ENCODE measurements at places on chromosomes 13 and 19.

DNA sequence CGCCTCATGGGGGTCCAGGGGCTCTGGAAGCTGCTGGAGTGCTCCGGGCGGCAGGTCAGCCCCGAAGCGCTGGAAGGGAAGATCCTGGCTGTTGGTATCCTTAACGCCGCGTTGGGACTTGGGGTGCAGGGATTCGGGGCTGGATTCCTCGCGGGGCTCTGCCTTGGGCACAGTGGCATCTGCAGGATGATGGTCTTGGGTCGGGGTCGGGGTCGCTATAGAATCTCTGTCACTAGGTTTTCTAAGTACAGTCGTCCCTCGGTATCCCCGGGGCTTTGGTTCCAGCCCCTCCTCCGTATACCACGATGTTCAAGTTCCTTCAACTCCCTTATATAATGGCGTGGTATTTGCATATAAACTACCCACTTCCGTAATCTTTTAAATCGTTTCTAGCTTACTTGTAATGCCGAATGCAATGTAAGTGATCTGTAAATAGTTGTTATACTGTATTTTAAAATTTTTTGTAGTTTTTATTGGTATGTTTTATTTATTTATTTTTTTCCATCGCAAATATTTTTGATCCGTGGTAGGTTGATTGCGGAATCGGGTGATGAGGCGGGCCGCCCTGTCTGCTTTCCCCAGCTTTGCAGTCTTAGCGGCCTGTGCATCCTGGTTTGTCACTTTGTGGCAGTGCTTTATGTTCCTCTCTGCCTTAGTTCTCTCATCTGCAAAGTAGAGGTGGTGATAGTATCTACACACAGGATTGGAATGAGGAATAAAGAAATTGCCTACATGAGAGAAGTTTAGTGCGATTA lies 606 bp downstream of the ERCC5 start:
- no peak for DNase-seq

- no peak for DNase-seq
These were observed 232.9 kb upstream of the STARD13 start for GRCh38 chr13:33518452-33518851.

DNA sequence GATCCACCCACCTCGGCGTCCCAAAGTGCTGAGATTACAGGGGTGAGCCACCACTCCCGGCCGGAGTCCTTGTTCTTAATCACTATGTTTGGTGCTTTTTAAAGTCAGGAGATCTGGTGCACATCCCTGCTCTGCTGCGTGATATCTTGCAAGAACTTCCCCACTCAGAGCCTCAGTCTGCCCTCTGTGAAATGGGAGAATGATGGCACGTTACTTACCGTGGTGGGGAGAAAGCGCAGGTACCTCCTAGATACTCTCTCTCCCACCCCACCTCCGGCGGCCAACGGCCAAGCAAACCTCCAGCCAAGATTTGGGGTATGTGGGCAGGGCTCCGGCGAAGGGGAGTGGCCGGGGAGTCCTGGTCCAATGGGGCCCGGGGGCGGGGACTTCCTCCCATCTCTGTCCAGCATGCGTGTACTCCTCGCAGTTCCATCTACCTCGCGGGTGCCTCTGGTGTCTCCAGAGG lies at the start of gene RYR1:
Gene RYR1 (plus strand): TSS at position 424 of the 466 bp plus-strand sequence. CDS start 139 bp downstream, outside the sequence.
- no peak for DNase-seq

DNA sequence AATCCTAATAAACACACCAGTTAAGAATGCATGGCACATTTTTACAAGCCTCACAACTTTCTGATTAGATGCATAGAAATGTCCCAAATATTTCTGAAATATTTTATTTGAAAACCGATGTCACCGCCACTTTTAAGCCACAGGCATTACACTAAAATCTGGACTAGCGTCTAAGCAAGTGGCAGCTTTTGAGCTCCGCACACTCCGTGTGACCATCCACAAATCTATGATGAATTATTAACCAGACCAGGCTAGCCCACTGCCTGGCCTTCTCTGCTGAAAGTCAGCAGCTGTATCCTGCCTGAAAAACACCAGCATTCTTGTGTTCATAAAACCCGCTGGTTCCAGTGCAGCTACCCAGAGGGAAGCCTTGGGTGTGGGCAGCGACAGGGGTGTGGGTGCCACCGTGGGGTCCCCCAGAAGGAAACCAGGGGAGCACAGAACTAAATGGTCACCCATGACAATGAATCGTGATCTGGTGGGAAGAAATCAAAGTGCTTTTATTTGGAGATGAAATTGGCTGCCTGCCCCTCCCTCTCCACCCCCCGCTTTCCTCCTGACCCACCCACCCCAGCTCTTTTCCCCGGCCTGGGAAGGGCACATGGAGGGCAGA lies 13.8 kb downstream of the RASA3 start:
- DNase-seq: no peak

DNA sequence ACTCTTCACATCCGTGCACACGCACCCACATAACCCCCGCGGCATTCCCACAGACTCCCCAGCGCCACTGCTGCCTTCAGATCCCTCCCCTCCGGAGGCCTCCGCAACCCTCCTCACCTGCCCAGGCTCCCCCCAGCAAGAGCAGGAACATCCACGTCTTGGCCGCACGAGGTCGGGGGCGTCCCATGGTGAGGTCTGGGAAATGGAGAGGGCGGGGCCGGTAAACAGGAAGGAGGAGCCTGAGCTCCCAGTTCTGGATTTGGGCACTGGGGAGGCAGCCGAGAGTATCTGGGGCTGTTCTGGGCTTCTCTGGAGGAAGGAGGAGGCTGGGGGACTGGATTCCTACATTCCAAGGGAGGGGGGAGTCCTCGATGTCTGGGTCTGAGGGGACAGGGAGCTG lies 423 bp downstream of the KLK8 start:
- no peak for DNase-seq

DNA sequence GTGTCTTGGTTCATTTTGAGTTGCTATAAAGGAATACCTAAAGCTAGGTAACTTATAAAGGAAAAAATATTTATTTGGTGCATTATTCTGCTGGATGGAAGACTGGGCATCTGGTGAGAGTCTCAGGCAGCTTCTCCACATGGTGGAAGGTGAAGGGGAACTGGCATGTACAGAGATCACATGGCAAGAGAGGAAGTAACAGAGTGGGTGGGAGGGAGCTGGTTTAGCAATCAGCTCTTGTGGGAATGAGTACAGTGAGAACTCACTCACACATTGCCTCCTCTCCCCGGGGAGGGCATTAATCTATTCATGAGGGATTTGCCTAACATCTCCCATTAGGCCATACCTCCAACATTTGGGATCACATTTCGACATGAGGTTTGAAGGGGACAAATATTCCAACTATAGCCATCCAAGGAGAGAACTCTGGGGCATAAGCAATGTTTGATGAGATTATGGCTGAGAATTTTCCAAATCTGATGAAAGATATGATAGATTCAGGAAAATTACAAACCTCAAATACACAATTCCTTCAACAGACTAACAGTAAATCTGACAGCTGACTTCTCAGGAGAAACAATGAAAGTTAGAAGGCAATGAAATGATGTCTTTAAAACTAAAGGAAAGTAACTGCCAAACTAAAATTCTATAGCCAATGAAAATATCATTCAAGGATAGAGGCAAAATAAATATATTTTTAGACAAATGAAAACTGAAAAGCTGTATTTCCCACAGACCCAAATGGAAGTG lies 52.5 kb downstream of the MTUS2 start:
- DNase-seq: no peak

- DNase-seq: no peak
These were observed 1.6 kb downstream of the LPAR6 start for GRCh38 chr13:48411147-48411794.

- DNase-seq: no peak
These were observed 4.0 kb upstream of the GRIN3B start for GRCh38 chr19:996051-996838.

- DNase-seq: no peak
These were observed 90.9 kb upstream of the ZNF507 start for GRCh38 chr19:32254509-32254890.

DNA sequence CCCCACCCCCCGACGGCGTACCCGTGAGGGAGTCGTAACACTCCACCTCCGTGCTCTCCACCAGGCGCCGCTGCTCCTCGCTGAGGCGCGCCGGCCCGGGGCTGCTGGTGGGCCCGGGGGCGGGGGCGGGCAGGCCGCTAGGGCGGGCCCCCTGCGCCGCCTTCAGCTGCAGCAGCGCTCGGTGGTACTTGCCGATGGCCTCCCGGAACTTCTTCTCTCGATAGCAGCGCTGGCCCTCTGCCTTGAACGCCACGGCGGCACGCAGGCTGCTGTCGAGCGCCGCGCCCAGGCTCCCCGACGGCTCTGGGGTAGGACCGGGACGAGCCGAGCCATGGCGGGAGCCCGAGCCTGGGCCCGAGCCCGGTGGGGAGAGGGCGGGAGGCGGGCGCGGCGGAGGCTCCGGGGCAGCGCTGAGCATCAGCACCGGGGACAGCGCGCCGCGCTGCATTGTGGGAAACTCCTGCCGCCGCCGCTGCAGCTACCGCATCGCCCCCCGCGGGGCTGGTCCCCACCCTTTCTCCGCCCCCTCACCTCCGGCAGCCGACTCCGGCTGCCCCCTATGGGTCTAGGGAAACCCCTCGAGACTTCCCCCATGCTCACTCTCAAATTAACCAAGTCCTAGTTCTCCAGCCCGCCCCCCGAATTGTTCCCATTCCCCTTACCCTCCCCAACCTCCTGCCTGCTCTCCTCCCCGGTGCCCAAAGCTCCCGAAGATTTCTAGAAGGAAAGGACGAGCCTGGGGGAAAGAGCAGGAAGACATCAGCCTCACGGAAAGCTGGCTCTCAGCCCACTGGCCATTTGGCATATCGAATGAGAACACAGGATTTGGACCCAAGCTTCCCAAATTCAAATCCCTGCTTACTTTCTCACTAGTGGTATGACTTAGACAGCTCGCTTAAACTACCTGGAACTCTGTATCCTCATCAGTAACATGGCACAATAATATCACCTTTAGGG lies at the start of gene TTC9B:
Gene TTC9B (minus strand): TSS at position 451 of the 957 bp plus-strand sequence. CDS start 3 bp downstream, at position 448.
- DNase-seq: no peak

- DNase-seq: no peak
These were observed at the start of gene SGCG for GRCh38 chr13:23180711-23181110. SGCG (plus strand) TSS chr13:23180979; CDS start chr13:23203695, 22,716 bp downstream.

DNA sequence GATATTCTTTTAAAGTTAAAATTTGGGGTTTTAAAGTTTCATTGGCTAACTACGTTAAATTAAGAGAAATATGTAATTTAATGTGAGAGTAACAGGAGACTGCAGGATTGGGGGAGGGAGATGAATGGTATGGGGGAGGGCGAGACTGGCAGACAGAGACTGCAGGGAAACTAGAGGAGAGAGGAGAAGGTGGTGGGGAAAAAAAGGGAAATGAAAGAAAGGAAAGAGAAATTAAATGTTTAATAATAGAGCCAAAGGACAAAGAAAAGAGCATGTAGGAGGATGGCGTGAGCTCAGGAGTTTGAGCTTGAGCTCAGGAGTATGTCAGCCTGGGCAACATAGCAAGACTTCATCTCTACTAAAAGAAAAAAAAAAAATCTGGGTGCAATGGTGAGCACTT lies 115.9 kb downstream of the RFC3 start:
- DNase-seq: no peak

- DNase-seq: no peak
These were observed 7.7 kb upstream of the FGF9 start for GRCh38 chr13:21663197-21663596.

- peak; percentile 61 for DNase-seq
These were observed 10.2 kb downstream of the PPP1R14A start for GRCh38 chr19:38245826-38246498.

- DNase-seq: no peak
These were observed 115.7 kb upstream of the STARD13 start for GRCh38 chr13:33401238-33401637.

GRCh38 chr13:32045537-32045936 lies 14.0 kb downstream of the FRY start:
- DNase-seq: no peak
